Uterus (tissue), 4 donors: ENCODE measurements at places on chromosomes 12 and 14. TPM values are rescaled to one million over a fixed set of nuclear protein-coding genes. Genes with fewer than 3 reads are reported as not detected.

DNA sequence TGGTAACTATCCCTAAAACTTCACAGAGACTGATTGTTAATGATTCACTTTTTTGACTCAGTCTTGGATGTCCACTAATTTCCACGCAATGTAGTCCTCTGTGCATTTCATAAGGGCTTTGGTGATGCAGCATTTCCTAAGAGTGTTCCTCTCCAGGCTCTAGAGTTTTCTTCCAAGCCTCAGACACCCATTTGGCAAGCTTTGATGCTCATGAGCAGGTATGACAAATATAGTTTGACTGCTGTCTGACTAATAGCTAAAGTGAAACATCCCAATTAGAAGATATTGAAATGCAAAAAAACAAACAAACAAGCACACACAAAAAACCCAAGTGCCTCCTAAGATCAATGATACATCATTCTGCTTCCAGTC is 1.5 kb upstream of the VAMP1 start:
- DNase-seq, result no peak

DNA sequence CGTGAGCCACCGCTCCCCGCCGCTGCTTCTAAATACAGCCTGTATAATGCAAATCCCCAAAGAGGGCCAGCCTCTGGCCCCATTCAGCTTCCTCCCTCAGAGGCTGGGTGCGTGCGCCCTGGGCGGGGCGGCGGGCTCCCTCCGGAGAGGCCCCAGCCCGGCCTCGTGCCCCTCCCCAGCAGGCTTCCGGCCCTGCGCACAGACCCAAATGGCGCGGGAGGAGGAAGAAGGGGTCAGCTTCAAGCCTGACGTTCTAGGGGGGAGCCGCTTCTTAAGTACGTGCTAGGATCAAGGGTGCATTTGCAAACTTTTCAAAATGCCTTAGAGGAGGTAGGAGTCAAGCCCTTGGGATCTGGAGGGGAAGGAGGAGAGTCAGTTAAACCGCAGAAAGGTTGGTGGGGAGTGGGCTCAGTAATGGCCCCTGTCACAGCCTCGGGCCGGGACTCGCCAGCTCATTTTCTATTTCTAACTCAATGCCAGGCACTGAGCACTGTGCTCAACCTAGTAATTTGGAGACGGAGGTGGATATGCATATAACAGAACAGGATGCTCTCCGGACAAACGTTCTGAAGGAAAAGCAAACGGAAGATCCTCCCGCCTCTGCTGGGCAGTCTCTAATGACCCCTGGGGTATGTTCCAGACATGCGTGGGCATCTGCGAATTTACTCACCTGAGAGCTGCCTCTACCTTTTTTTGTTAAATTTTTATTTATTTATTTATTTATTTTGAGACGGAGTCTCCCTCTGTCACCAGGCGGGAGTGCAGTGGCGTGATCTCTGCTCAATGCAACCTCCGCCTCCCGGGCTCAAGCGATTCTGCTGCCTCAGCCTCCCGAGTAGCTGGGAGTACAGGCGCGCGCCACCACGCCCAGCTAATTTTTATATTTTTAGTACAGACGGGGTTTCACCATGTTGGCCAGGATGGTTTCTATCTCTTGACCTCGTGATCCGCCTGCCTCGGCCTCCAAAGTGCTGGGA is 32.3 kb downstream of the NINJ2 start:
- peak; percentile 38 for DNase-seq

The HOXC11 gene
- total RNA-seq, result 3.3 TPM

- DNase-seq, result no peak
Observed at GRCh38 chr12:26987634-26988424, 26.4 kb downstream of the TM7SF3 start.

The PTPRQ gene
- total RNA-seq, result 1.0 TPM

The NTN4 gene
- total RNA-seq, result 16.6 TPM

DNA sequence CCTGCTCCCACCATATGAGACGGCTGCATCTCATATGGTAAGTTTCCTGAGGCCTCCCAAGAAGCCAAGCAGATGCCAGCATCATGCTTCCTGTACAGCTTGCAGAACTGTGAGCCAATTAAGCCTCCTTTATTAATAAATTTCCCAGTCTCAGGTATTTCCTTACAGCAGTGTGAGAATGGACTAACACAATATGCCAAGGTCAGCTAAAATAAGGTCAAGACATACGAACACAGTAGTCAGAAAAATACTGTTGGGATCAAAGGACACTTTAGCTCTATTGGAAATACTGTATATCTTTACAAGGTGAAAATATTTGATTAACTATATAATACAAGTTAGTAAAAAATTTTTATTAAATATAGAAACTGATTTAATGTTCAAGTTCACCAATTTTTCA is 28.8 kb downstream of the SEL1L start:
- no peak for DNase-seq

- no peak for DNase-seq
Observed at GRCh38 chr14:31326111-31326510, 94.2 kb downstream of the HEATR5A start.
